Foreskin keratinocyte (primary cell): ENCODE measurements at places on chromosomes 7 and 10. TPM values are rescaled to one million over a fixed set of nuclear protein-coding genes. Genes with fewer than 3 reads are reported as not detected.

The PSTK gene
- 3.8 and 4.5 TPM in 2 replicates for total RNA-seq

The CCDC136 gene
- total RNA-seq, result 2.3 and 2.4 TPM in 2 replicates

The EVX1 gene
- total RNA-seq, result not detected in 2 replicates

The NCF1 gene
- 0.07 and 0.32 TPM in 2 replicates for total RNA-seq

The PNLIPRP1 gene
- total RNA-seq, result not detected in 2 replicates

The AGR2 gene
- 0.92 and 2.3 TPM in 2 replicates for total RNA-seq

DNA sequence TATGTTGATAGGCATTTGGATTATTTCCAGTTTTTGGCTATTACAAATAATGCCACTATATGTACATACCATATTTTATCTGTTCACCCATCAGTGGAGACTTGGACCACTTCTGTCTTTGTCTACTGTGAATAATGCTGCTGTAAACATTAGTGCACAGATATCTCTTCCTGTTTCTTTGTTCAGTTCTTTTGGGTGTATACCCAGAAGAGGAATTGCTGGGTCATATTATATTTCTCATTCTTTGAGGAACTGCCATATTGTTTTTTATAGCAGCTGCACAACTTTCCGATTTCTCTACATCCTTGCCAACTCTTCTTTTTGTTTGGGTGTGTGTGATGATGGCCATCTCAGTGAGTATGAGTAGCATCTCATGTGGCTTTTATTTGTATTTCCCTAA lies 218.0 kb downstream of the LRMDA start:
- no peak for DNase-seq

DNA sequence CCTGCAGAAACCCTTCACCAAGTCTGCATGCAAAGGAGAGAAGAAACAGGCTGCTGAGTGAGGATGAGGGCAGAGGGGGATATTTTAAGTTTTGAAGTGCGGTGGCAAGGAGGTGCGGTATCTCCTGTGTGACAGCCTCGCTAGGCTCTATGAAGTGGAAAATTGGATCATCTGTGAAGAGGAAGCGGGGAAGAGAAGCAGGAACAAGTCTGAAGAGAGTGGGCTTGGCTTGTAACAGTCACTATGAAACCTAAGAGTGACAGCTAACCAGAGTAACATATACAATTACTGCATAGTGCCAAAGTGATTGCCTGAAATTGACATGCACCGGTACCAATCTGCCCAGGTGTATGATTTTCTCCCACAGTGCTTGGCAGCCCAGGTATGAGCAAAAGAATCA lies 287.5 kb upstream of the KLF14 start:
- no peak for DNase-seq

GRCh38 chr10:88260329-88261051 lies 322.6 kb downstream of the RNLS start:
- no peak for DNase-seq

DNA sequence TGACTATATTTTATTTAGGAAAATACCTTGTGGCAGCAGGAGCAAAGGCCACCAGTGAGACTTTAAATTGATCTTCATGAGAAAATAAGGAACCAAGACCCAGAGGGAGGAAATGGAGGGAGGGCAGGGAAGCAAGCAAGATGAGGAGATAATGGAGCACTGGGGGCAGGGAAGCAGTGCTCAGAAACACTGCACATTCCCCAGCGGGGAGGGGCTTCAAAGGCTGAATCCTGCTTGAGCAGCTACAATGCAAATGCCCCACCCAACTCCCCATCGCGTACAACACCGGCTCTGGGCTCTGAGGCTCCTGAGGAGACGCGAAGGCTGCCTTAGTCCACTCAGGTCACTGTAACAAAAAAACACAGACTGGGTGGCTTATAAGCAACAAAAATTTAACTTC lies 503.8 kb downstream of the GRID1 start:
- DNase-seq, result no peak

DNA sequence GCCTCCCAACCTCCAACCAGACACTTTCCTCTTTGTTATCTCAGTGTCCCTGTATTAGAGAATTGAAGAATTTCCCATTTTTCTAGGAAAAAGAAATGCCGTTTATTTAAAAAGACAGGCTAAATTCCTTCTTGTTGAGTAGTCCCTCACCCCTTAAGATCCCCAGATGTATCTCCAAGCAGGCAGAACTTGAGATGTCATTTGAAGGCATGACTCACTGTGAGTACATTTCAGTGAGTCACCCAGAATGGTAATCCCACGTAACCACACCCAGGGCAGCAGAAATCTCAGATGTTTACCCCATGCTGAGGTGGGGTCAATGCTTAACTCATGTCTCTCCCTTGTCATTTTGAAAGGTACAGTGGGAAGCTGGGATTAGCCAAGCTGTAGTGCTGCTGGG lies 4.4 kb downstream of the ZNF655 start:
- peak; percentile 93 for DNase-seq

DNA sequence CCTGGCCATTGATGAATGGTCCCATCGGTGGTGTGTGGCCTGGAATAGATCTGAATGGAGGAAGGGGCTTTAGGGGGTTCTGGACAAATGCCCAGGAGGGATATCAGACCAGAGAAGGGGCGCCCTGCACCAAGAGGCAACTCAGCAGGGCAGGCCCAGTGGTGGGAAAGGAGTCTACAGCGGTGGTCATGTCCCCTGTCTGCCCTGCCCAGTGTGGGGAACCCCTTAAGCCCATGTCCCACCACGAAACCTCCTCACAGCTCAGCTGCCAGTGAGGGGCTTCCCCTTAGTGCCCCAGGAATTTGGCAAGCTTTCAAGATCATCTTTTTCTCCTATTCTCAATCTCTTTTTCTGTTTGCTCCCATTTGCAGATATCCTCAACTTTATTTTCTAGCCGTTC lies 14.1 kb upstream of the CCSER2 start:
- DNase-seq, result no peak

GRCh38 chr10:129410688-129411392 lies 56.2 kb upstream of the MGMT start:
- no peak for DNase-seq

GRCh38 chr7:1313613-1314012 lies 80.9 kb downstream of the UNCX start:
- DNase-seq, result no peak

- no peak for DNase-seq
These were observed 52.0 kb upstream of the SMNDC1 start for GRCh38 chr10:110356628-110357245.
